ENCODE measurements at places on chromosomes 1 and 21.

- peak; percentile 58 for DNase-seq
Measured at GRCh38 chr1:39609618-39610331, 29.7 kb downstream of the HEYL start.

GRCh38 chr1:151407304-151407703 is 7.9 kb downstream of the PSMB4 start:
- DNase-seq: no peak

- DNase-seq: no peak
Measured at GRCh38 chr1:209720326-209720725, 15.7 kb downstream of the HSD11B1 start.

DNA sequence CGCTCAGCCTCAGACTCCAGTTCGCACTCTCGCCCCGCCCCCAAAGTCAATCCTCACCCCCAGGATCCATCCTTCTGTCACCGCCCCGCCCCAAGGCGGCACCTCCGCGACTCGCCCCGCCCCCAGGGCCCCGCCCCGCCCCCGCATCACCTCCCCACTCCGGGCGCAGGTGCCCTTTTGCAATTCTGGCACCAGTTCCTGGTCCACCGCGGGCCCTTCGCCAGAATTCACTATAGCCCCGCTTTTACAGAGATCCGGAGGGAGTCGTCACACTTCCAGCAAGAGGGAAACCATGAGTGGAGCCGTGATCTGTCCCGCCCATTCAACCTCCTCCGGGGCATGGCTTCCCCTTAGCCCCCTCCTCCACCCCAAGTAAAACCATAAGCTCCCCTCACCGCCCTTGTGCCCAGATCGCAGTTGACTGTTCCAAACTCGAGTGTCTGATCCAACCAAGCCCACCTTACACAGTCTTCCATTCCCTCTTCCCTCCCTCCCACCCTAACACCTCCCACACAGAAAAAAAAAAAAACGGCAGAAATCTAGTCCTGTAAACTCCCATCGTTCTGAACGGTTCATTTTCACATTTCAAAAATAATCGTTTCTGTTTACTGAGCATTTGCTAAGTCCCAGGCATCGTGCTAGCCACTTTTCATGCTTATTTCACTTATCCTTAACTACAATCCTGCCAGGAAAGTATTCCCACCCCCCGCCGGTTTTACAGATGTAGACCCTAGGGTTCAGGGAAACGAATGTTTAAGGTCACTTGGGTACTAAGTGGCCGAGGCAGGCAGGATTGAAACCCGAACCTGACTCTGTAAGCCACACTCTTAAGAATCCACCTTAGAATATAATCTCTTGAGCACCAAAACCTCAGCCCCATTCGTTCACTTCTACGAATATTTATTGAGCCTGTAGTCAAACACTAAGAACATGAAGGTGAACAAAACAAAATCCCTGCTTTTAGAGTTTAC is 1.3 kb upstream of the DNAJC16 start:
- DNase-seq: no peak

DNA sequence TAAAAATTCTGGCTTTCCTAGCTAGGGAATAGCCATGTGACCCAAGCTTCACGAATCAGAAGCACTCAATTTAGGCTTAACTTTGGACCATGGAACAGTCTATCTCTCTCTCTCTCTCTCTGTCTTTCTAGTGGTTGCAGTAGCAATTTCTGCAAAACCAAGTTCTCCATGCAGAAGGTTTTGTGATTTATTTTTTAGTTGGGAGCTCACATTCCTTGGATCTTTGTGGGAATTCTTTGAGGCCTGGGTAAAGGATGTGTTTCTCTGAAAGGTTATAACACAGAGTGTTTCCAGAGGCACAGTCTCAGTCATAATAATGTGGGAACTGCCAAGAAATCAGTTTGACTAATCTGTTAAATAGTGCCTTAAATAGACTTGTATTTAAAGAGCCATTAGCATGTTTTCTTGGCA is 112.3 kb upstream of the COL11A1 start:
- DNase-seq: no peak

GRCh38 chr21:35204125-35204524 is 155.0 kb upstream of the RUNX1 start:
- DNase-seq: no peak

DNA sequence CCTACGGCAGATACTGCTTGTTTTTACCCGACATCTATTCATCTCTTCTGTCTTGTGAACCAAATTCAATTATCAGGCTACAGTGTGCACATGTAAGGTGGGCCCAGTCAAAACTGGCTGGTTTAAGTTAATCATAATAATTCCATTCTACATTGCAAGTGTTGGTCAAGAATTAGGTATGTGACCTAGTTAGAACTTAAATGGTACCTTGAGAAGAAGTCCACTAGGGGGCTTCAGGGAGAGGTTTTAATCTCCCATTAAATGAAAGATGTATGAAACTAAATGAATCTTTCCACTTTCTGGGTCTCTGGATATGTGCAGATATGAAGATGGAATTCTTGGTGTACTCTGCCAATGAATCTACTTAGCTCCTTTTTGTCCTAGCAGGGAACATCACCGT is 187.1 kb downstream of the CDC42BPA start:
- no peak for DNase-seq

GRCh38 chr1:77834771-77835334 is 53.6 kb upstream of the NEXN start:
- DNase-seq: peak; percentile 61

DNA sequence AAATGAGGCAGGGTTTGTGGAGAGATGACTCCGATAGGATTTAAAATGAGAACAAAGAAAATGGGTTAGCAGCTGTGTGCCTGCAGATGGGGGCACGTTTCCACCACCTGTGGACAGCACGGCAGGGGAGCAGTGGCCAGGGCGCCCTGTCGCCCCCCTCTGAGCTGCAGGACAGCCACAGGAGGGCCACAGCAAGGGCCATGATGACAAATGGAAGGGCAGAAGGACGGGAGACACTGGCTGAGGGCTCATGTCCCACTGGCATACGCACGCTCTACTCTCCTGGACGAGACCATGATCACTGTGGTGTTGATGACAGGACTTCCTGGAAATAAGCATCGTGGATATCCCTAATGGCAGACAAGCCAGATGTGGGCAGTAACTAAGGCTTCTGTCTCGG is 241.0 kb downstream of the SDCCAG8 start:
- no peak for DNase-seq

DNA sequence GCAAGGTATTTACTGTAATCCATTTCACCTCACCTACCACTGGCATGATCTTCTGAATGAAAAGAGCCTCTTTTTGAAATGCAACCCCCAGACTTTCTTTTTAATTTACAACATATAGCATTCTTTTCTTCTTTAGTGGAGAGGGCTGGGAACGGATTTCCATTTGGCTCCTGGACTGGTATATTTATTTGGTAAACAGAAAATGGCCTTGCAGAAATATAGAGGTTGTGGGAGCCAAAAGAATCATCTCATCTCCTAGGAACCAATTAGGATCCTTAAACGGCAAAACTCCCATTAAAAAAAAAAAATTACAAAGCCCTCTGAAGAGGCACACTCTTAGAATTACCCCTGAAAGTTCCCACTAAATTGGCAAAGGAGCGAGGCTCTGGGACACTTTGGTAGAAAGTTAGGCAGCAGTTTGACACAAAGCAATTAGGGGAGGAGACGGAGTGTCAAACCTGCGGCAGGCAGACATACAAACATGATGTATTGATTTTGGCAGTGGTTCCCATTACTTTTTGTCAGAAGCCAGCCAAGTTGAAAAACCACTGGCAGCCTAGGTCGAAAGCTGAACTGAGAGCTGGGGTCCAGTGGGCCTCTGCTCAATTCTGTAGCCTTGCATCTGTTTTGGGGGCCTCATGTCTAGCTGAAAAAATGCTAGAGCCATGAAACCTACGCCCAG is 135.1 kb upstream of the MAGI3 start:
- DNase-seq: no peak

- DNase-seq: peak; percentile 50
Measured at GRCh38 chr21:42219606-42220137, 732 bp downstream of the ABCG1 start.

GRCh38 chr1:221886743-221887414 is 145.0 kb upstream of the DUSP10 start:
- no peak for DNase-seq

GRCh38 chr1:220326578-220326977 is 54.3 kb upstream of the RAB3GAP2 start:
- DNase-seq: no peak

DNA sequence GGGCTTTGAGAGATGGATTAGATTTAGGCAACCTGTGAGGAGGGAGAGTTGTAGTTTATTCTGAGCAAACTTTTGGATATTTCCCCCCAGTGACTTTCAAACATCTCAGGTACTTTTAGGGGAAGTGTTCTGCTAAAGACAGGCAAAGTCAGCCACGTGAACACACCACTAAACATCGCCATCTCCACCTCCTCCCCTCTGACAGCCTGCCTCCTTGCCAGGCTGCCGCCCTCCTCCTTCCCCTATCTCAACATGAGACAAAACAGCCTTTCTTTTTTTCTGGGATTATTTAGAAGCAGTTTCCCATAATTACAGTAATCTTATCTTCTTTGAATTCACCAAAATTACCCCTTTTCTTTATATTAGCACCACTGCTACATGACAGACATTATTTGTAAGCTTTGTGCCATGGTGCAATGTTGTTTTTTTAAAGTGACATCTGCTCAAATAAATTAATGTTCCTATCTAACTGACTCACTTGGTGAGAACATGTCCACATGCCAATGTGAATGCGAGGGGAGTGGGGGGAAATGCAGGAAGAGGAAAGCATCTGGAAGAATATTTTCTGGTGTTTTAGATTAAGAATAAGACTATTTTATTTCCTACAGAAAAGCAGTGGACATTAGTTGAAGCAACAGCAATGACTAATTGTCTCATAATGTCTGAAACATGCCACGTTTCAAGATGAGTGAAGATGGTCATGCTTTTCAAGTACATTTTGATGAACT is 147.8 kb upstream of the ATP1B1 start:
- no peak for DNase-seq

DNA sequence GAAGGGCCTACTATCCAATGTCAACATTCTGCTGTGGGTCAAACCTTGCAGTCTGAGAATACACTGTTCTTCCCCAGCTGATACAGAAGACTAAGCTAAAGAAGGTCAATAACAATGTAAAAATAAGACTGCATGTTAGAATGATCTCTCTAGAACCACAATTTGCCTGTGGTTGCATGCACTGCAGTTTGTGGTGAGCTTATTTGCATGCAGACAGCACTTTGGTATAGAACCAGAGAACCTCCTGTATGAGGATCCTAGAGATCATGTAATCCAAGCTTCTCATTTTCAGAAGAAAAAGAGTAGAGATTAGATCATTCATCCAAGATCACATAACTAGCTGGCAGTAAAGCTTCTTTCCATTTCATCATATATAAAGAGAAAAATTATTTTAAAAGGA is 15.8 kb downstream of the SYNJ1 start:
- no peak for DNase-seq

DNA sequence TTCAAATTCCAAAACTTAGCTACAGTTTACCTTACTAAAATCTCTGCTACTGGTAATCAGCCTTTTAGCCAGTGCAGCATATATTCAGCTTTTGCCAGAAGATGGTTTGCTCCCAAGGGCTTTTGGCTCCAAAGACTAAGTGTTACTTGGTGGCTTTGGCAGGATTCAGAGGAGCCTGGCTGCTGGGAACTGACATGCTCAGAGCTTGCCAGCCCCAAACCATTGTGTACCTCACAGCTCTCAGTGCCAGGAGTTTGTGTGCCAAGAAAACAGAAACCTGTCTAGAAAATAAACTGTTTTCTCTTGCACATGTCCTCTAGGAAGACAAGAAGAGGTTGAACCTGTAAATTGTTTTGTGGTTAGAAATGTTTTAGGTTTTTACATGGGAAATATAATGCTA is 315.9 kb downstream of the ST6GALNAC3 start:
- DNase-seq: no peak

DNA sequence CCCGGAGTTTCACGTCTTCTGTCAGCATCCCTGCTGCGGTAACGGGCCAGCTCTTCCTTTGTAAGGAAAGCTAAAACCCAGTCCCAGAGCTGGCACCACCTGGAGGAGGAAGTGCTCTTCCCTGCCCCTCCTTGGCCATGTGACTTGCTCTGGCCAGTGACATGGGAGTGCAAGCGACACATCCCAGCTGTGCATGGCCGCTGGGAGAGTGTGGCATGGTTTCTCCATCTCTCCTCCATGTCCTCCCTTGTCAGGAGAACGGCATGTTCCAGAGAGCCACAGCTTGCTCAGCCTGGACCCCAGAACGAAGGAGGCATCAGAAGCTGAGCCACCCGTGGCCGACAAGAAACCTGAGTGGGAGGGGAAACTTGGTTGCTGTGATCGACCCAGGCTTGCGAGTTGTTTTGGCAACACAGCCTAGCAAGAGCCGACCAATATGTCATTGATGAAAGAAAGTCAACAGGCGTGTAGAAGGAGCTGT is 2.7 kb upstream of the PRXL2B start:
- DNase-seq: no peak

- DNase-seq: no peak
Measured at GRCh38 chr1:53390261-53390660, 62.4 kb upstream of the LRP8 start.

GRCh38 chr1:226792368-226792767 is 53.3 kb upstream of the ITPKB start:
- DNase-seq: no peak

DNA sequence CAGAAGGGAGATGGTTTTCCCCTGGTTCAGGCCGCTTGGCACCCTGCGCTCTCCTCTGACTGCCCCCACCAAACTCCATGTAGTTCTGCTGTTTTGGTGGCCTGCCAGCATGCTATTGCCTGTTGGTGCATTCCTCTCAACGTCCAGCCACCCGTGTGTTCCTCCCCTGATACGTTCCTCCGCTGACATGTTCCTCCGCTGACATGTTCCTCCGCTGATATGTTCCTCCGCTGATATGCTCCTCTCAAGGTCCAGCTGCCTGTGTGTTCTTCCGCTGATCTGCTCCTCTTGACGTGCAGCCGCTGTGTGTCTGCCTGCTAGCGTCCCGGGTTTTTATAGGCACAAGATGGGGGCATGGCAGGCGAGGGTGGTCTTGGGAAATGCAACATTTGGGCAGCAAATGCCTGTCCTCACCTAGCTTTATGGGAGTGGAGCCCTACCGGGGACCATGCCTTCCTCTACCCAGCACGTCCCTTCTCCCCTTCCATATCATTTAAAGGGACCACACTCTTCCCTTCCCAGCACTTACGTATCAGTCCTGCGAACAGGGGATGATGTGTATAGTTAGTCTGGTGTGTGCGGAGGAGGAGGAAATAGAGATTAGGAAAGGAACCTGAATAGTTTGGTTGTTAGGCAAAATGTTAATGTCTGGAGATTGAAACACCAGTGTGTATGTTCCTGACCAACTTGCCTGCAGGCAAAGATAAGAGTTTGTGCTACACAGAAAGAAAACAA is 40.6 kb upstream of the PLA2G5 start:
- DNase-seq: no peak

Measured in right hindlimb (tissue), 1 donor.